ENCODE measurements at places on chromosomes 7 and 10. TPM values are rescaled to one million over a fixed set of nuclear protein-coding genes. Genes with fewer than 3 reads are reported as not detected.

METTL27 gene
- total RNA-seq: 0.26 TPM

TMEM130 gene
- total RNA-seq: not detected

DLX5 gene
- 0.13 TPM for total RNA-seq

HTR5A gene
- total RNA-seq: not detected

CYP26A1 gene
- total RNA-seq: not detected

CTTNBP2 gene
- total RNA-seq: 0.26 TPM

SPDYE6 gene
- total RNA-seq: not detected

DYNC1I1 gene
- total RNA-seq: not detected

CYP3A7 gene
- total RNA-seq: not detected

PHKG1 gene
- total RNA-seq: 0.26 TPM

NKX2-3 gene
- total RNA-seq: not detected

NKX6-2 gene
- not detected for total RNA-seq

SPDYE2B gene
- not detected for total RNA-seq

EXOC6 gene
- total RNA-seq: 9.3 TPM

KEL gene
- not detected for total RNA-seq

SKIDA1 gene
- total RNA-seq: under 0.01 TPM

ENTPD1 gene
- total RNA-seq: not detected

MSRB2 gene
- 11.1 TPM for total RNA-seq

MAD1L1 gene
- 57.4 TPM for total RNA-seq

MSS51 gene
- 0.90 TPM for total RNA-seq

INMT gene
- total RNA-seq: 0.13 TPM

ASB10 gene
- not detected for total RNA-seq

PDK4 gene
- total RNA-seq: 0.53 TPM

ZMYND11 gene
- 49.2 TPM for total RNA-seq

GRID1 gene
- total RNA-seq: under 0.01 TPM

EGR2 gene
- total RNA-seq: 0.13 TPM

CFAP46 gene
- total RNA-seq: 0.38 TPM

ARMH3 gene
- 6.3 TPM for total RNA-seq

PSAP gene
- total RNA-seq: 1,098 TPM

ZPBP gene
- total RNA-seq: not detected

STEAP2 gene
- total RNA-seq: 3.9 TPM

KCNMA1 gene
- total RNA-seq: 16.3 TPM

FAM180A gene
- total RNA-seq: not detected

OLAH gene
- 26.0 TPM for total RNA-seq

SLC12A9 gene
- 6.5 TPM for total RNA-seq

WIPF3 gene
- total RNA-seq: under 0.01 TPM

LIPN gene
- not detected for total RNA-seq

LRRC18 gene
- total RNA-seq: not detected

LHFPL3 gene
- total RNA-seq: not detected

SAMD9L gene
- total RNA-seq: 0.64 TPM

DNAJC12 gene
- total RNA-seq: 0.26 TPM

NUPR2 gene
- not detected for total RNA-seq

EBLN1 gene
- not detected for total RNA-seq

ZNF32 gene
- 20.5 TPM for total RNA-seq
